ENCODE measurements at places on chromosomes 16 and 17.
A peak's percentile ranks its signal among the peaks of the same experiment; 100 is the strongest.

DNA sequence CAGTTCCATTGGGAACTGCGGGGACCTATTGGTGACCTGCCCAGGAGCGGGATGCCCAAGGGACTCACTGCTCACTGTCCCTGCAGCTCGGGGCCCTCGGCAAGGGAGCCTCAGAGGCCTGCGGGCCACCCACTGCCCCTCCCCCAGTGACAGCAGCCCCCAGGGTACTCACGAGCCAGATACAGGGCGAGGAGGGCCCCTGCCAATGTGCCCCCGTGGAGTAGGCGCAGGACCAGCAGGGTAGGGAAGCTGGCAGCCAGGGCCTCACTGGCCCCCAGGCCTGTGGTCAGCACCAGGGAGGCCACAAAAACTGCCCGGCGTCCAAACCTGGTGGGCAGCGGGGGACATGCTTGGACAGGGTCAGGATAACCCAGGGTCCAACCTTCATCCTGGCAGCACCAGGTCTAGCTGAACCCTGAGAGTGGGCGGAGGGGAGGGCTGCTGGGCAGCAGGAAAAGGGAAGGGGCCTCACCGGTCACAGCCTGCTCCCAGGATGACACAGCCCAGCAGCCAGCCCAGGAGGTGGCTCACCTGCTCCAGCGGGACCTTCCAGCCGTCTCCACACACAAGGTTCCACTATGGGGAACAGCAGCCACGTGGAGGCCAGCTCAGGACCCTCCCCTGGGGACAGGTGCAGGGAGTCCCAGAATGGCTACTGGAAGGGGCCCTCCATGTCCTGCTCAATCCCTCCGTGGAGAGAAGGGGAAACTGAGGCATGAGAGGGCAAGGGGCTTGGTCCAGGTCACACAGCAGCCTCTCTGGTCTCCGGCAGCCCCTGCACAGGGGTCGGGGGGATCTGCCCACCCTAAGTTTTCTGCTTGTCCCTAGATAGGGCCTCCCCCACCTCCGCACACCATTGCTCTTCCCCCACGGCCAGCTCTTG, 855 bp downstream of the SLC22A31 start:
- no peak for DNase-seq

DNA sequence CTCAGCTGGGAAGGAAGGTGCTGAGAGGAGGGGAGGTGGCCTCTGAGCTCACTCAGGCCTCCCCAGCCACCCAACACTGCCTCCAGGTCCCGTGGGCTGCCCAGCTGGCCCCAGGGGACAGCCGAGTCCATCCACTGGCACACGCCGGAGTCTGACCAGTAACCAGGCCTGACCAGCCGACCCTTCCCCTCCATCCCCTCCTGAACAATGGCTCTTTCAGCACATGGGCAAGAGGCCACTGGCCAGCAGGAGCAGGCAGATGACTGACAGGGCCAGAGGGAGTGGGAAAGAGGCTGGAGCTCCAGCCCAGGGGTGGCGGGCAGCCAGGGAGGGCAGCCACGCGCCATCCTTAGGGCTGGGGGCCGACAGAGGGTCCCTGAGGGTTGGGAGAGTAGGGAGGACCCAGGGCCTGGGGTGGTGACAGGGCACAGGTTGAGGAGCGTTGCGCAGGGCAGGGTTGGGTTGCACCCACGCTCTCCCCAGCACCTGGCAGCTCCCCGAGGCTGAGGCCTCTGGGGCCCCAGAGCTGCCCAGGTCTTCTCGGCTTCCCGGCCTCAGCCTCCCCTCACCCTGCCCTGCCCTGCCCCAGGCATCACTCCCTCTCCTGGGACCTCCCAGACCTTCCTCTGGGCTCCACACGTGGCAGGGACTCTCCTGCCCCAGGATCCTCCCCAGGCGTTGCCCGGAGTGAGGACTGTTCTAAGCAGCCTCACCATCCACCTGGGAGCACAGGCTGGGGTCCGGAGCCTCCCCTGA, 20.2 kb upstream of the SLC38A10 start:
- no peak for DNase-seq

- DNase-seq = peak; percentile 91
Observed at GRCh38 chr17:56186222-56186786, 33.0 kb downstream of the ANKFN1 start.

DNA sequence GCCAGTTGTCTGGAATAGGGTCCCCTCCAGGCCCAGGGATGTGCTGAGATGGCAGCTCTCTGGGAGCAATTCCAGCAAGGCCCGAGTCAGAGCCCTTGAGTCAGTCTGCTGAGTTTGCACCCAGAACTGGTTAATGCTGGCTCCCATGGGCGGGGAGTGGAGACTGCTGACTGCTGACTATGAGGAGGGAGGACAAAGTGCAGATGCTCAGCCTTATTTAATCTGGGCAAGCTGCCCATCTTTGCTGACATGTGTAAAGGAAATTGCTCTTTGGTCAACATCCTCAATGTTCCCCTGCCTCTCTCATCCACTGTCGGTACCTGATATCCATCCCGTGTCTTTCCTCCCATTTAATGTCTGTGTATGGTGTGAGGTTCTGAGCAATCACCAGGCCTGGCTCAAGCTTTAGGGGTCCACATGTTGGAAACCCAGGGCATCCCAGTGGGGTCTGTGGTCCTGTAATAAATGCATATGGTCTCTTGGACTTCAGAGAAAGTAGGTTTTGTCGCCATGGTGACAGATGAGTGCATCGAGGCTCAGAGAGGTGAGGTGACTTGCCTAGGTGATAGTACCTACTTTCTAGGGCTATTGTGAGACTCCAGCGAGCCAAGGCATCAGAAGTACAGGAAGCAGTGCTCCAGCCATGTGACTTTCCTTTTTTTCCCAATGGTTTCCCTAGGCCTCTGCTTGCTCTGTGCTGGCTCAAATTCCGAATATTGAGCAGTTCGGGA, 20.0 kb upstream of the RNF135 start:
- DNase-seq = peak; percentile 91

- DNase-seq = no peak
Observed at GRCh38 chr17:69314246-69315065, 12.5 kb downstream of the ABCA5 start.

GRCh38 chr16:27460663-27461482, 58.9 kb downstream of the IL21R start:
- no peak for DNase-seq

DNA sequence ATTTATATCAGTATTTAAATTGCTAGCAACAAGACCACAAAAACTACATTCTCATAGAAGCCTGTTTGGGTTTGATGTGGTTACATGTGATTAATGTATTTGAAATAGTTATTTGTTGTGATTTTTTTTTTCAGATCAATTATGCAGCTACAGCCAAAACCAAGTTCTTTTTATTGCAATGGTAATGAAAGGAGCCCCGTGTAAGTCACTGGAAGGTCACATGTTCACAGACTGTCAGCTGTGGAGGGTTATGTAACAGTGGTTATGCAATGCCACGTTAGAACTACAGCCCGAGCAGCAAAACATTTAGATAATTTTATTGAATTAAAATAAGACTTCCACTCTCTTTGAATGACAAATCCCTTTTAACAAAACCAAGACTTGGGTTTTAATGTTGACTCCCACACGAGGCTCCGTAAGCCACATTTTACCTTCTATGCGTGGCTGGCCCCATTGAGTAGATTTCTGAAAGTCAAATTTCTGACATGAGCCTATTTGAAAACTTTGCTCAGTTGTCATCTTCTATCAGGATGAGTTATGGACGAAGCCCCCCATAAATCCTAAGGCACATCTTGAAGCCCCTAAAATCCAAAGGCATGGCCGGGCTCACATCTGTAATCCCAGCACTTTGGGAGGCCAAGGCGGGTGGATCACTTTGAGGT, 41.8 kb upstream of the SEC14L1 start:
- DNase-seq = peak; percentile 94

DNA sequence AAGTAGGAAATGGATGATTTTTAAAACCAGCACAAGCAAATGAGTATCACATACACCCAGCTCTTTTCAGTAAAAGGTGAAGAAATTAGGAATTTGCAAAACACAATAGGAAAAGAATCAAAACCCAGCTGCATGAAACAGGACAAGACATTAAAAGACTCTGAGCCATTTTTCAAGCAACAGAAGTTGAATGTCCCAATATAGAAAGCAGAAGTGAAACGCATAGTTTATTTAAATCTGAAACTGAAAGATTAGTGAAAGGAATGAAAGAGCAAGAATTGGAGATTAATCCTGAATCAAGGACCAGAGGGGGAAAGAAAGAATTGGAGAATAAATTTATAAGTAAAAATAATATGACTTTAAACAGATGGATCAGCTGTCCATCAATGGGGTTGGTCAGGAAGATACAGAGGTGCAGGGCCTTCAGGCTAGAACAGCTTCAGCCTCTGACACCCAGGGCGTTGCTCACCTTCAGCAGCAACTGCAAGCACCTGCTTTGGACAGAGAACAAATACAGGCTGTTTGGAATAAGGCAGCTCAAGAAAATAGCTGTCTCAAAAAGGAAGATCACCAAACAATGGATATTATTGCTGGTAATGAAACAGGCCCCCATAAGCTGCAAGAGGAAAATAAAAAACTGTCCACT, 3.9 kb upstream of the ARHGAP17 start:
- DNase-seq = no peak

DNA sequence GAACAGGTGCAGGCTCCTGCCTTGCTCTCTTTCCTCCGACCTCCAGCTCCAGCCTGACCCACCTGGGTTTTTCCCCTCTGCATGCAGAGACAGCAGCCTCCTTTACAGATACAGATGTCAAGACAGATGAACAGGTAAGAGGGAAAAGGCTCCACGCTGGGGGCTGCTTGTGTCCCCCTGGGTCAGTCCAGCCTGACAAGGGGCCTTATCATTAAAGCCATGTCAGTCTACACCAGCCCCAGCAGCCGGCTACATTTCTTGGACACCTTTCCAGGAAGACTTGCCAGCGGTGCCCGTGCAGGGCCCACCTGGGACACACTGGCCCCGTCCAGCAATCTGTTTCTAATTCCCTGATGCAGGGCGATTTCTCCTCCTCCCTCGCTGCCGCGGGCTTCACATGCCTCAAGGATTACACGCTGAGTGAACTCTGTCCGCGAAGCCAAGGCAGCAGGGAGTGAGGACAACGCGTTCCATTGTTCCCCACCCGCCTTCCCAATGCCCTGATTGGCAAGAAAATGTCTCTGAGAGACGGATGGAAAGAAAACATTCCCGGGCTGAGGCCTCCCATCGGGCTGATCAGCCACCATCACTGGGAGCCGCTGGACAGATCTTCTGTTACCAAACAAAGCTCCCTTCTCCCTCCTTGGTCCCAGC, 184.7 kb downstream of the C16orf95 start:
- peak; percentile 69 for DNase-seq

GRCh38 chr16:13672196-13672595, 247.8 kb upstream of the ERCC4 start:
- no peak for DNase-seq

DNA sequence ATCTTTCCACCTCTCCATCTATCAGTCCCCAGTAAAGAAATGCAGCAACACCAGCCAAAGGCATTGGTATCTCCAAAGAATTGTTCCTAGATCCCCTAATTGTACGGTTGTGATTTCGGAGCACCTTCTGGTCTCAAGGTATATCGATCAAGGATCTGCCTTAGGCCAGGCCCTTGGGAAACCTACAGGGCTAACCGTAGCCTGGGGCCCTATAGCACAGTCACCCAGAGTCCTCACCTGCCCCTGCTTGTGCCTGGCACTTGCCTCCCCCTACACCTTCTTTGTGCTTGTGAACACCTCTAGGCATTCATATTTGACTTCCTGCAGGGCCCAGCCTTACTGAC, 16.8 kb upstream of the AURKB start:
- DNase-seq = no peak

DNA sequence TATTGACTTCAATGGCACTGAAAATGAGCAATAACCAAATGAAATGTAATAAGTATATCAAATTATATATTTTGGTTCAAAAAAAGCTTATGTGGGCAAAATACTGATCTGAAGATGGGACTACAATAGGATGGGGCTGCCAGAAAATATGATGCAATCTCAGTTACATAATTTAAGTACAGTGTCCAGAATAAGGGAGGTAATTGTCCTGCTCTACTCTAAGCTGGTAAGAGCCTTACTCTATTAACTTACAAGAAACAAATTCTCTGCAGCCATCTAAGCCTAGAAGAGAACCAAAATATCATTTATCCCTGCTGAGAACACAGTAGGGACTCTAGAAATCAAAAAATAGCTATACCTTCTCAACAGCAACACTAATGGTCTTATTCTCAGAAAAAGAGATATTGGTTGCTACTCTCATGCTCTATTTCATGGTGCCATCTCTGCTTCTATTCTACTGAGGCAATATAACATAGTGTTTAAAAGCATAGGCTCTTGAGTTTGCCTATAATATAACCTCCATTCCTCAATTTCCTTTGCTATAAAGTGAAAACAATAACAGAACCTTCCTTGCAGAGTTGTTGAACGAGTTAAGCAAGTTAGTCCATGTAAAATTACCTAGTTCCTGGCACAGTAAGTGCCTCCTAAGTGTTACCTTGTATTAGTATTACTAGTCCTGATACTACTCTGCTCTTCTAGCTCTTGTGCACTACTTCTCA, 19.9 kb downstream of the NQO1 start:
- peak; percentile 40 for DNase-seq

GRCh38 chr16:57591086-57591869, 37.2 kb upstream of the ADGRG1 start:
- peak; percentile 88 for DNase-seq

- no peak for DNase-seq
Observed at GRCh38 chr16:4891097-4891885, 44.0 kb downstream of the UBN1 start.

- no peak for DNase-seq
Observed at GRCh38 chr17:75473246-75473645, 16.8 kb downstream of the TMEM94 start.

GRCh38 chr16:67462279-67462655, 18.7 kb downstream of the ATP6V0D1 start:
- DNase-seq = no peak

- no peak for DNase-seq
Observed at GRCh38 chr16:85399583-85400284, 213.4 kb upstream of the GSE1 start.

- no peak for DNase-seq
Observed at GRCh38 chr17:21001813-21002221, 41.0 kb downstream of the USP22 start.

DNA sequence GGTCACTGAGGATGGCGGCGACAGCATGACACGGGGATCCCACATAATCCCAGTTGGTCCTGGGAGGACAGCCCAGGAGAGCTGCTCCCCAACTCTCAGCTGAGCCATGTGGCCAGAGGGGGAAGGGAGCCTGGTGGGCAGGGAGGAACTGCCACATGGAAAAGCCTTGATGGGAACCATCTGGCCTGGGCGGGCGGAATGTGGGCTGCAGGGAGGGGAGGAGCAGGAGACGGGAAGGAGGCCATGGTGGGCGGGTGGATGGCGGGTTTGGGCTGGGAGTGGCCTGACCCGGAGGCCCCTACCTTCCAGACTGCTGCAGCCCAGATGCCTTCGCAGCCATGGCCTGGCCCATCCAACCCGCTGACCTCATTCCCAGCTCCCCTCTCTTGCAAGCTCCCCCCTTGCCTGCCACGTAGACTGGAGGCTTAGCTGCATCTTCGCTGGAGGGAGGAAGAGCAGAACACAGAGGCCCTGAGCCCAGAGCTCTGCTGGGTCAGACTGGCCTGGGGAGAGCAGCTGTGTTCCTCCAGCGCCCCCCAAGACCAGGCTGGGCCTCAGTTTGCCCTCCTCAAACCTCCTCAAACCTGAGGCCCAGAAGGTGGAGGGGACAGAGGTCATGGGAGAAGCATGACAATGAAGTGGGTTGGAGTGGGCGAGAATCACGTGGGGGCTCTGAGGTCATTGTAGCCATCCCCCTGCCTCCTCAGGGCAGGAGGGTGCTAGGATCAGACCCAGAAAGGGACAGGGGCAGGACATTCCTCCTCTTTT, 8.2 kb upstream of the COL1A1 start:
- peak; percentile 100 for DNase-seq

All from iris pigment epithelial cell (primary cell).